Left forelimb (tissue), 1 donor: ENCODE measurements at places on chromosomes 11 and 22.

GRCh38 chr11:47599902-47600301, 5.7 kb upstream of the C1QTNF4 start:
- DNase-seq = no peak

GRCh38 chr22:44726439-44726838, 24.4 kb downstream of the PRR5 start:
- DNase-seq = no peak

- no peak for DNase-seq
These were observed 74.8 kb downstream of the KIAA1671 start for GRCh38 chr22:25027043-25027906.

DNA sequence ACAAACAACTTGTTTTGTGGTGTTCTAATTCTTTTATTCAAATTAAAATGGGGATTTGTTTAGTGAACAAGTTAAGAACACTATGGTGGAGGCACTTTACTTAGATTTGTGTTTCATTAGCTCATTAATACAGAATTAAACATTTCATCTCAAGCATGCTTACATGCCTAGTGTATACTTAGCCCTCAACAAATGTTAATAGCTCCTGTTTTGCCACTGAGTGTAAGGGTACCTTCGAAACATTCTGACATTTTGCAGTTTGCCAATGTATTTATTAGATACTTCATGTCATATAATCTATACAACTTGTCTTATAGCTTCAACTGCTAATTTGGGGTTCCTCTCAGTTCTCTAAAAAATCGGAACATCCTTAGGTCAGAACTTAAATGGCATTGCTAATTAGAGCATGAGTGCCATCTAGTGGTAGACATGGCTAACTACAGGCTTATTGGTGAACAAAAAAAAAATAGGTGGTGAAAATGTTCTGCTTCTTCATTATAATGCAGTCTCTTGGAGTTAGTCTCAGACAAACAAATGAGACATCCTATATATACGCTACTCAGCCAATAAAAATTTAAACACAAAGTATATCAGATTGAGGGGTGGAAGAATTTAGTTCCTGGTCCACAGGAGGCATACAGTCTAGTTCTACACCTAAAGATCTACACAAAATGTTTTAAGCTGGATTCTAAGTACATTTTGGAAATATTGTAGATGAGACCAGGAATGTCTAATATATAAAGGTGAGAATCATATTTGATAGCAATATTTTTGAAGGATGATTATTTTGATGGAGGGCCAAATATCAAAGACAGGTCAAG, 4.9 kb upstream of the CNTN5 start:
- DNase-seq = no peak

DNA sequence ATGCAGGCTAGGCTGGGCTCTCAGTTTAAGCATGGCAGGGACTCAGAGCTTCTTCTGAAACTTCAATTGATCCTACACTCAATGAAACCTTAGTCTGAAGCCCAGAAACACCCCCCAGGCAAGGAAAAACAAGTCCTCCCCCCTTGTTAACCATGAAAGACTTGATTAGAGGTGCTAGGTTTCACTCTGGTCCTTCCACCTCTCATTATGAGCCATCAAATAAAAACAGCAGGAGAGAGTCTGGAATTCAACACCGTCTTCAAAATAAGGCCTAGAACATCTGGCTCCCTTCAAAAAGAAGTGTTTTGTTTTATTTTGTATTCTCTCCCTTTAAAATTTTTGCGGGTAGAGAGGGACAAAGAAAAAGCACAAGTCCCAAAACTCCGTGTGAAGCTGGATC, 95.7 kb downstream of the NAT10 start:
- DNase-seq = no peak

DNA sequence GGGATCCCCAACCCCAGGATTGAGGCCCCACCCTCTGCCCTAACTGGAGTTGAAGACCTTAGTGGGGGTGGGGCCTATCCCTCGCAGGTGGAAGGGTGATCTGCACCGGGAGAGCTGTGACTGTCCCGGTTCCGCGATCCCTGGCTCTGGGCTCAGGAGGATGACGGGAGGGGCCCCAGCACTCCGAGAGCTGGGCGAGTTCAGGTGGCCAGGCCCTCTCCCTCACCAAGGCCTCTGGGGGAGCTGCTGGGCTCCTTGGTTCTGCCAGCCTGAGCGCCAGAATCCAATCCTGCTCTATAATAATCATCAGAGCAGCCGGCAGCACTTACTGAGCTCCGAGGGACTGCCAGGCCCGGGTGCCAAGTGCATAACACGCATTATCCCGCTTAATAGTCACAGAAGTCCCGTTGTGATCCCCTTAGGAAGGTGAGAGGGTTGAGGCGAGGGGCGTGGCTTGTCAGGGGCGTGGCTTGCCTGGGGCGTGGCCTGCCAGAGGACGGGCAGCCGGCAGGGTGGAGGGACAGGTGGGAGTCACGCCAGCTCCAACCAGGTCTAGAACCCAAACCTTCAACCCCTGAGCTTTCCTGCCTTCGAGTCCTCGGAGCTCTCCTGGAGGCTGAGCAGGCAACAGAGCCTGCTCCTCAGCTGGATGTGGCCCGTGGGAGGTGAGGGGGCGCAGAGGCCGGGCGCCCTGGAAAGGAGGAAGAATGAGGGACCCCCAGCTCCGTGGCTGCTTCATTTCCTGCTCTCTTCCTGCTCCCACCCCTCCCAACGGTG, 7.3 kb upstream of the SYT7 start:
- DNase-seq = no peak

DNA sequence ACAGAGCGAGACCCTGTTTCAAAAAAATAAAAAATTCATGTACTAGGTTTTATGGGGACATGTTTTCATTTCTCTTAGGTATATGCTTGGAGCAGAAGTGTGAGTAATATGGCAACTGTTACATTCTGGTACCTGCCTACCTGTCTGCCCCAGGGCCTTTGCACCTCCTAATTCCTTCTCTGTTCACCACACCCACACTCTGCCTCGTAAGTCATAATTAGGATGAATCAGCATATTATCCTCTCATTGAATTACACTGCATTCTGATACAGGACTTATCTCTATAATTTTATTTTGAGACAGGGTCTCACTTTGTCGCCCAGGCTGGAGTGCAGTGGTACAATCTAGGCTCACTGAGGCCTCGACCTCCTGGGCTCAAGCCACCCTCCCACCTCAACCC, 3.1 kb upstream of the RAPSN start:
- DNase-seq = no peak

DNA sequence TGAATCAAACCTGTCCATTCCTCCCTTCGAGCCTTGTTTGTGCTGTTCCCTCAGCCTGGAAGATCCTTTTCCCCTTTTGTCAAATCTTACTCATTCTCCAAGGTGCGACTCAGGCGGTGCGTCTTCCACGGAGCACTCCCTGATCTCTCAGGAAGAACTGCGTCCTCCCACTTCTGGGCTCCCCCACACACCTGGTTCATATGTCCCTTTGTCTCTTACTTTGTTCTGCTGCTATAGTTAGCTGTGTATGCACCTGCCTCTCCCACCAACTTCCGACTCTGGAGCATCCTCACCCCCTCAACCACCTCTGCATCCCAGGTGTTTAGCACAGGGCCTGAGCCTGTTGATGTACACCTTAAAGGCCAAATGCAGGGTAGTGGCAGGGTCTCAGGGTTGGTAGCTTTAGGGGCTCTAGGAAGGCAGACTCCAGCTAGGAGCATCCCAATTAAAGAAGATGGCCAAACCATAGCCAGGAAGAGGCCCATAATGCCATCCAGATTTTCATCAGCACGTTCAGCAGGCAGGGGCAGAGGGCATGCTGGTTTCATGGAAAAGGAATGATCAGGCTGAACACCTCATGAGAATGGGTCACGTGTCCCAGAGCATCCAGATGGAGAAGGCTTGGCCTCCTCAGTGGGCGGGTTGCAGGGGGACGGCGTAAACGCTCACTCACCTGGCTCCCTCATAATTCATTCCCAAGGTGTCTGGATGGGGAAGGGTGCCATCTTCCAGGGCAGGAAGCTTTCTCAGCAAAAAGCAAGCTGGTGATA, 20.1 kb downstream of the PTPN5 start:
- DNase-seq = no peak
